ENCODE measurements at places on chromosomes 6 and 20.

DNA sequence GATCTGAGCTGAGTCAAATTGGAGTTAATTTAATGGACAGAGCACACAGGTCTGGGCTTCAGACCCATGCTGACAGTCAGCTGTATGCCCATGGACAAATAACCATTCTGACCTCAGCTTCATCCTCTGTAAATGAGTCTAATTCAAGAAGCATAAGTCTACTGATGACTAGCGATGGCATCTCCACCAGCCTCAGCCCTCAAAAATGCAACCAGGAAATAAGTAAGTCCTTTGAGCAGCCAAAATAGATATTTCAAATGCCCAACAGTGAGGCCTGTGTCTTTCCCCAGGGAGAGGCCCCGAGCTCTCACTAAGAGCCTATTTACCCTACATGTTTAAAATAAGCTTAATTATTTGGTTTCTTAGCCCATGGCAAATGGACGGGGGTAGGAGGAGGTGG, 114.2 kb upstream of the MTHFD1L start:
- DNase-seq, result no peak

- no peak for DNase-seq
These were observed 116.0 kb downstream of the GRIK2 start for GRCh38 chr6:101509536-101509935.

DNA sequence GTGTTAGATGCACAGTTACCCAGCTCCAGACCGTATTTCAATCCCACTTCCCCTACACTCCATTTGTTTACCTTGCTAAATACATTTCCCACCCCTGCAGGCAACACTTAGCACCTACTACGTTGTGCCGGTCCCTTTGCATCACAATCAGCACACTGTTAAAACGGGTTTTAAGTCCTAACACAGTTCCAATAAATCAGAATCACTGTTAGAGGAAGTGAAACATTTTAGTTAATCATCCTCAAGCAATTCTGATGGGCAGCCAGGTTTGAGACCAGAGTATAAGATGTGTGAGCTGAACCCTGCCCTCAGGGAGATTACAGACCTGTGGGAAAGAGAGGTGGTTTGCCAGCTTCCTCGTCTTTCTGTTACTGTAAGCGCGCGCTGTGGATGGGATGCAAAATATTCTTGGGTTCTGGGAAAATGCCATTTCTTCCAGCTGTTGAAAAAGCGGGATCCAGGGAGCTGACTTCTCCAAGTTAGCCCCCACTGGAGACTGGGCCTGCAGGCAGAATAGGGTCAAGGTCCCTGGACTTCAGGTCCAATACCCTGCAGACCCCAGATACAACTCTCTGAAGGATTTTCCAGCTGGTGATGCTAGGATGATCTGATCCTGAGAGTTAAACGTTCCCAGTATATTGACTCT, 3.1 kb downstream of the ZCCHC3 start:
- no peak for DNase-seq

- DNase-seq, result no peak
These were observed 161.4 kb upstream of the PMEPA1 start for GRCh38 chr20:57871237-57871632.

DNA sequence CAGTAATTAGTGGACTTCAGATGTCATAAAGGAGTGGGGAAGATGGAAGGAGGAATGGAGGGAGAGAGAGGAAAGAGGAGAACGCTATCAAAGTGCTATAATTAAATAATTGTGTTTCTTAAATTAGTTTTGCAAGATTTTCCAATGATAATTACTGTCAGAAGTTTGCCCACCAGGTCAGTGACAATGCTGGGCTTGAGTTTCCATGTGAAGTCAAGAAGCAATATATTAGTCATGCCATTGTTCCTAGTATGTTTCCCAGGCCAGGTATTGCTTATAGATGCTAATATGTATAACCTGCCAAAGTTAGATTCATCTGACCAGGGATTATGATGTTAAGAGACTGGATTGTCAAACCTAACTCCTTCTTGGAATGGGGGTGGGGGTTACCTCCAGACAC, 131.9 kb downstream of the GJA10 start:
- no peak for DNase-seq

- no peak for DNase-seq
These were observed 75.7 kb upstream of the OPRM1 start for GRCh38 chr6:153963352-153963751.

DNA sequence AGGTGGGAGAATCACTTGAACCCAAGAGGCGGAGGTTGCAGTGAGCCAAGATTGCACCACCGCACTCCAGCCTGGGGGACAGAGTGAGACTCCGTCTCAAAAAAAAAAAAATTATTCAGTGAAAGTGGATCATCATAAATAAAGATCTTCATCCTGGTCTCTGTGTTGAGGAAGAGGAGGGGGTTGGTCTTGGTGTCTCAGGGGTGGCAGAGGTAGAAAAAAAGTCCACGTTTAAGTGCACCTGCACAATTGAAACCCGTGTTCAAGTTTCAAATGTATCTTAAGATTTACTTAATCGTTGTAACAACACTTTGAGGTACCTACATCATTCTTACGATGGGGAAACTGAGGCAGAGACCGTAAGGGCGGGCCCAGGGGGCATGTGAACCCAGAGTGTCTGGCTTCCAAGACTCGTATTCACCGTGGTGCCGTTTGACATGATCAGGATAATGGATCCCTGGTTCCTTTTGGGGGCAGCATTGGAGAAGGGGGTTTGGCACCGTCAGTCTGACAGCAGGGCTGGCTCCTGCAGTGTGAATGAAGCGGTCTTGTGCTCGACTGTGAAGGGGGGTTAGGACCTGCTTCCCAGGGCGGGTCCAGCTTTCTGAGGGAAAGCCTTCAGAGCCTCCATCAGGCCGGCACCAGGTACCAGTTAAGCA, 32.9 kb upstream of the ID1 start:
- no peak for DNase-seq

DNA sequence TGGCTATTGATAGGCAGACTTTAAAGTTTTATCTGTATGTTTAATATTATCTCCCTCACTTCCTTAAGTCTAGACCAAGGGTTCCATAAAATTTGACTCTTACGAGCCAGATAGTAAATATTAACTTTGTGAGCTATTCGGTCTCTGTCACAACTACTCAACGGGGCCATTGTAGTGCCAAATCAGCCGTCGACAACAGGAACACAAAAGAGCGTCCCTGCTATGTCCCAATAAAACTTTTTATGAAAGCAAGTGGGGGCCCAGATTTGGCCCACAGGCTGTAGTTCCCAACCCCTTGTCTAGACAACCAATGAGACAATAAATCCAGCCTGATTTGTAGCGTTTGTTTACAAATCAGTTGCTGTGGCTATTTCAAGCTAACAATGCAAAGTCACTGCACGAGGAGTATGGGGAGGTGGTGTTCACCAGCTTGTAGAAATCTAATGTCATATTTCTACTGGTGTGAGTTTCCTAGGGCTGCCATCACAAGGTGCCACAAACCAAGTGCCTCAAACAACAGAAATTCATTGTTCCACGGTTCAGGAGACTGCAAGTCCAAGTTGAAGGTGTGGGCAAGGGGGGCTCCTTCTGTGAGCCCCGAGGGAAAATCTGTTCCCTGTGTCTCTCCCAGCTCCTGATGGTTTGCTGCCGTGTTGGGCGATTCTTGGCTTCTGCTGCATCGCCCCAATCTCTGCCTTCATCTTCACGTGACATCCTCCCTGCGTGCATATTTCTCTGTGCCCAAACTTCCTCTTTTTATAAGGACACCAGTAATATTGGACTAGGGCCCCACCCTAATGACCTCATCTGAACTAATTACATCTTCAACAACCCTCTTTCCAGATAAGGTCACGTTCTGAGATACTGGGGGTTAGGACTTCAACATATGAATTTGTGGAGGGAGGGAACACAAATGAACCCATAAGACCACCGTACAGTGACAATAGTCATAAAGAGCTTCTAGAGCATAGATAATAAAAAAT, 356.0 kb upstream of the JARID2 start:
- no peak for DNase-seq

DNA sequence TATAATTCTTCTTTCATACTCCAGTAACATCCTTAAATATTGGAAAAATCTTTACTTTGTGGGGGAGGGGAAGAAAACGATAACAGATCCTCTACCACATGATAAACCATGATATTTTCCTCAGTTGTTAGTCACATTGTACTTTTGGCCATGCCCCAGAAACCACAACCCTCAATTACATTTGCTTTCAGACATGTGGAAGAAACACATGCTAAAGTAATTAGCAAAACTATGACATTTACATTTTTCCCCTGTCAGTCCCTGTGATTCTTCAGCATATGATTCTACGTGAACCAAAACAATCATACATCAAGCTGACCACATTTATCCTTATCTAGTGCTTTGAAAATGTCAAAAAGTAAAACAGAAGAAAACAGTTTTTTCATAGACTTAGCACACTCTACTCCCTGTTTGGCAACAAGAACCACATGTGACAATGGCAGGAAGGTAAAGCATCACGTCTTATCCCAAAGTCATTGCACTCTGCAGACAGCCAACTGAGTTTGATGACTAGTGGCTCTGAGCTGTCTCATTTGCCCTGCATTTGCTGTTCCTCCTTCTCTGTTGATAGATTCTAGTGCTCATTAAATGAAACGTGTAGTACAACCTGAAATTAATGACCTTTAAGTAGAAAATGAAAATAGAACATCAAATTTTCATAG, 505.8 kb upstream of the MARCKS start:
- no peak for DNase-seq

GRCh38 chr6:30100154-30100553, 12.7 kb downstream of the TRIM31 start:
- DNase-seq, result no peak

- DNase-seq, result no peak
These were observed 19.0 kb upstream of the SNRPB2 start for GRCh38 chr20:16710781-16711180.

- no peak for DNase-seq
These were observed 48.8 kb downstream of the LAMA4 start for GRCh38 chr6:112205427-112206109.

DNA sequence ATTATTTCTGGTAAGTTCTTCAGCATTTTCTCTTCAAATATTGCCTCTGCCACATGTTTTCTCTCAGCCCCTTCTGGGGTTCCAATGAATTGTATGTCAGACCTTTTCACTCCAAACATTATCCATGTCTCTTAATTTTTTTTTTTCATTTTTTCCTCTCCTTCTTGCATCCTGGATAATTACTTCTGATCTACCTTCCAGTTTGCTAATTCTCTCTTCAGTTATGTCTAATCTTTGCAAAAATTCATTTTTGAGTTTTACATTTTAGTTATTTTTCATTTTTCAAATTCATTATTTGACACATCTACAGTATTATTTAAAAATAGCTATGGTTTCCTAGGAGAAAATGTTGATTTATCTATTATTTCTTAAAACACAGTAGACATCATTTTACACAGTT, 271.7 kb downstream of the TFAP2B start:
- no peak for DNase-seq

- no peak for DNase-seq
These were observed 42.6 kb upstream of the SUPT3H start for GRCh38 chr6:45420083-45420908.

DNA sequence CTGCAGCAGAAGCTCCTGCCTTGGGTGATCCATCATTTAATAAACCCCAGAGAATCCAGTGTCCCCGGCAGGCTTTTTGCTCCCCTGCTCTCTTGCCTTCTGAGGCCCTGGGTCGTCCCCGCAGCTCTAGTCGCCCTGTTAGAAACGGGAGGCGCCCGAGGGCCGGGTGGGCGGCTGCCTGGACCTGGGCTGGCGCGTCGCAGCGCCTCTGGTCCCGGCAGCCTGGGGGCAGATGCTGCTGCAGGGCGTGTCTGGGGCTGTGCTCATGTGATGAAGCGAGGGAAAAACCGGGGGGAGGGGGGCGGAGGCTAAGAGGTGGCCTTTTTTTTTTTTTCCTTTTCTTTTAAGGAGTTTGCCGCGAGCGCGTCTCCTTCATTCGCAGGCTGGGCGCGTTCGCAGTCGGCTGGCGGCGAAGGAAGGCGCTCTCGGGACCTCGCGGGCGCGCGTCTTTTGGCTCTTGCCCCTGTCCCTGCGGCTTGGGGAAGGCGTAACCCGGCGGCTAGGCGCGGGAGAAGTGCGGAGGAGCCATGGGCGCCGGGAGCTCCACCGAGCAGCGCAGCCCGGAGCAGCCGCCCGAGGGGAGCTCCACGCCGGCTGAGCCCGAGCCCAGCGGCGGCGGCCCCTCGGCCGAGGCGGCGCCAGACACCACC, 394 bp downstream of the AKAP12 start:
- no peak for DNase-seq

DNA sequence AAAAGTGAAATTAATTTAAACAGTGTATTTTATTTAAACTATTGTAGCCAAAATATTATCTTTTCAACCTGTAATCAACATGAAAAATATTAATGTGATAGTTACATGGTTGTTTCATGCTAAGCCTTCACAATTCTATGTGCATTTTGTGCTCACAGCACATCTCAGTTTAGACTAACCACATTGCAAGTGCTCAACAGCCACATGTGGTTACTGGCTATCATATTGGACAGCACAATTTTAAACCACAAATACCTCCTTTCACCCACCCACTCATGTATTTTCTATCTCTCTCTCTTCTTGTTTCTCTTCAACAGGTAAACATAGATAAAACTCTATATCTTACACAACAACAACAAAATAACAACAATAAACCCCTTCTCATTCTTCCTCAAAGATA, 12.5 kb upstream of the HS3ST5 start:
- DNase-seq, result no peak

DNA sequence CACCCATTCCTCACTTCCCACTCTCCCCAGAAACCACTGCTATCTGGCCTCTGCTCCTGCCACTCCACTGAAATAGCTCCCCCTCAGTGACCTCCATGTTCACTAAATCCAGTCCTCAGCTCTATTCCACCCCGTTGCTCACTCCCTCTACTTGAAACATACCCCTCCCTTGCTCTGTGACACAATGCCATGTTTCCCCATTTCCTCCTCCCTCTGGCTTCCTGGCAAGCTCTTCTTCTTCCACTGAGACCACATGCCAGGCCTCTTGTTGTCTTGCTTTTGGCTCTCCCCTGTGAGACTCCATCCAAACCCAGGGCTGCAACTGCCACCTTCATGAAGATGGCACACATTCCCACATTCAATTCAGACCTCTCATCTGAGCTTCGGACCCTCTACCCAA, 13.9 kb downstream of the TMEM151B start:
- no peak for DNase-seq

- no peak for DNase-seq
These were observed 46.0 kb upstream of the BHLHE23 start for GRCh38 chr20:63052571-63053431.

DNA sequence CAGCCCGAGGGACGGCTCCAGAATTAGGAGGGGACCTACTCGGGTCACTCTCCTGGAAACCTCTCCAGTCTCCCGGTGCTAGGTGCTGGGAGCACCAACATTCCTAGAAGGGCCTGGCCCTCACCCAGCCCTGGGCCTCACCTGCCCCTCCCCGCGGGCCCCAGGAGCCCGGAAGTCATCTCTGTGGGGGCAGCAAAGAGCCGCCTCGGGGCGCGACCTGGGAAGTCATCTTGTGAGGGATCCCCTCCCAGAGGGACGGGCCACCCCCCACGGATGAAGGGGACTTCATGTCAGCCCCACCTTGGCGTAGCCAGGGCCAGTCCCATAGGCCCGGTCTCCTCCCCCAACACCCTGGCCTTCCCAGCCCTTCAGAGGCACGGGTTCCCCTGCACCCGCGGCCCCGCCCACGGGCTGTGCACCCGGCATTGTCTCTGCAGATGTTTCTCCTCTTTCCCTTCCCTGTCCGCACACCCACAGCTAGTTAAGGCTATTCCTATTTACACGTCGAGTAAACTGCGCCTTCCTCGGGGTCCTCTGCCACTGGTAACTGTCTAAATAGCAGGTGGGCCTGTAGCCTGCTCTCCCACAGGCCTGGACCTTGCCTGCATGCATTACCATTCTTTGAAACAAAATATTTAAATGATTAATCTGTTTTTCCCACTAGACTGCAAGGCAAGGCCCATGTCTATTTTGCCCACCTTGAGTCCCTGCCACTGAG, 896 bp upstream of the RNASET2 start:
- no peak for DNase-seq

- no peak for DNase-seq
These were observed 97.7 kb upstream of the SGK1 start for GRCh38 chr6:134415656-134416055.
